Neural crest cell (in vitro differentiated cells): ENCODE measurements at places on chromosomes 2 and 18.

DNA sequence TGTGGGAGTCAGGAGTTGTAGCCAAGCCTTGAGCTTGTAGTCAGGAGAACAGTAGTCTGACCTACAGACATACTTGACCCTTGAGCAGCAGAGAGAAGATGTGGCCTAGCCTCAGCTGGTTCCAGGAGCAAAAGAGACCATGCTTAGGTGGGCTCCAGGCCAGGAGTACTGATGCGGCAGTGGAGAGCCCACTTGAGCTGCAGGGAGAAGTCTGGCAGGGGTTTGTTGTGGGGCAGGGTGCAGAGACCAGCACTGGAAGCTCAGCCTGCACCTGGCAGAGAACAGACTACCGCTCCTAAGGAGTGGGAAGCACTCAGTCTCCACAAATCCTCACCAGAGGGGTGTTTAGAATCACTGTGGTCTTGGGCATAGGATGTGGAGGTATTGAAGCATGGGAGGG, 197.9 kb downstream of the TPGS2 start:
- DNase-seq, result no peak

DNA sequence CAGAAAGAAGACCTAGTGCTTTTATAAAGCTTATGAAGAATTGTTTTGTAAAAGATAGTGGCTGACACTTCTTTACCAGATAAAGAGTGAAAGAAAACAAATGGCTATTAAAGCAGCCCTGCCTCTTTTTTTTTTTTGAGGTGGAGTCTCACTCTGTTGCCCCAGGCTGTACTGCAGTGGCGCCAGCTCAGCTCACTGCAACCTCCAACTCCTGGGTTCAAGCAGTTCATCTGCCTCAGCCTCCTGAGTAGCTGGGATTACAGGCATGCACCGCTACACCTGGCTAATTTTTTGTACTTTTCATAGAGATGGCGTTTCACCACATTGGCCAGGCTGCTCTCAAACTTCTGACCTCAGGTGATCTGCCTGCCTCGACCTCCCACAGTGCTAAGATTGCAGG, 12.9 kb downstream of the ARPC2 start:
- DNase-seq, result no peak

DNA sequence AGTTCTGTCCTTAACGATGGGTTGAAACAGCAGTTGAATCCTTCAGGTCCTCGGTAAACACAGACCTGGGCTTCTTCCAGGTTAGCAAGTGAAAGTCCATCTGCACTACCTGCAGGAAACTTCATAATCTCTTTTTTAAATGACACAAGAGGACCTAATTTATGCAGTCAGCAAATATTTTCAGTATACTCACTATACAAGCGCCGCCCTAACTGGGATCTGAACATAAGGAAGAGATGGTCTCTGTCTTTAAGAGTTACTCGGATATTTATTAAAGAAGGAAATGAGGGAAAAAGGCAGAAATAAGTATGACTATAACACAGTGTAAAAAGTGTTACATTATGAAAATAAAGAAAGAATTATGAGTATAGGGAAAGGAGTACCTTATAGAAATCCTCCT, 103.3 kb downstream of the NBAS start:
- DNase-seq, result no peak

- DNase-seq, result no peak
Observed at GRCh38 chr2:68052717-68053422, 9.9 kb downstream of the C1D start.

DNA sequence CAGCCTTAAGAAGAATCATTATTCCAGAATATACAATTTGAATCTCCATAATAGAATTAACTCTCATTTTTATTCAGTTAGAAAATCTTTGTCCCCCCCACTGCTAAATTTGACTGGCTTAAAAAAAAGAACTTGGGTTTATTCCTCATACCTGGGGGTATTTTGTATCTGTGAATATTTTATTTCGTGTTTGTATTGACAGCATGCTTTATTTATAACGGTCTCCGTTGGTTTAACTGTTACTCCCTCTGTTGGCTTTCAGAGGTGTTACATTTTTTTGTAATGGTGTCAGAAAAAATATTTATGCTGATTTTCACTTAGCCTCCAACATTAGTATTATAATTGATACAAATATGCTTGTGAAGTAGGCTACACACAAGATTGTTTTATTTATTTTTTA, 109.1 kb downstream of the HAUS1 start:
- DNase-seq, result no peak

DNA sequence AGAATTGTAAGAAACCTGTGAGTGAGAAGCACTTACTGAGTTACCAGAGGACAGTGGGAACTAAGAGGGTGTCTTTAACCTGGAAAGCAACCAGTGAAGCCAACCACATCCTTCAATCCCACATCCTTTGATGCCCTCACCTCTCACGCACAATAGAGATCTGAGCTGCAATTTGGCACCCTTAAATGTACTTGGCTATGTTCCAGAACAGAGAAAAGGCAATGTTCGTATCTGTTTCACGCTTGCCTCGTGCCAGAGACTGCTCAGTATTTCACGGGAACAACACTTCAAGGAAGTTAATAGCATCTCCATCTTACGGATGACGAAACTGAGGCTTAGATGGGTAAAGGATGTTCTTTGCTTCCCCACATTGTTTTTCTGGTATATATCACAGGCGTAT, 167.4 kb downstream of the DPP10 start:
- DNase-seq, result no peak

DNA sequence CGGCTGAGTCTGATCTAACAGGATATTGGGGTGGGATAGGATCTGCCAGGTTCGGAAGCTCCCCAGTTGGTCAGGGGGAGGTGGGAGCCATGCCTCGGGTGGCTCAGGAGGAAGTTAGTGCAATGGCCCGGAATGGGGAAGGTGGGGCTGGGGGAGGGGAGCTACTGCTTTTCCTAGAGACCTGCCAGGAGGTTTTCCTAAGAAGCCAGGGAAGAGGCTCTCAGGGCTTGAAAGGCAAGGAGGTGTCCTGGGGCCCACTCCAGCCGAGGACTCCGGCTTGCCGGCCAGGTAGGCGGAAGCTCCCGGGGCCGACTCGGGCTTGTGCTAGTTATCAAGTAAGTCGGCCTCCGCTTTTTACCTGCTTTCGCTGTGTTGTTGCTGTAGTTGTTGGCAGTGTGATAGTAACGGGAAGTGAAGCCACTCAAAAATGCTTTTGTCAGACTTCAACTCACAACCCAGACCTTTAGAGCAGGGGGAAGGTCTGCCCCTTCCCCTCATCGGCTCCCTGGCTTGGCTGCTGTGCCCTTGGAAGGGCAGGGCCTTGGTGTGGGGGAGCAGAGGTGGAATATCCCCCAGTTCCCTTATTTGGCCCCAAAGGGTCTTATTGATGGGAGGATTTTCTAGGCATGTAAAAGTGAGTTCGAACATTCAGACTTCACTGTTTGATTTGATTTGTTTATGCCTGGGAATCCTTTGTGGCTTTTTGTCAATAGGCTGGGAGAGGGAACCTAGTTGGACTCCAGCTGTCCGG, 5.4 kb downstream of the GDF7 start:
- DNase-seq, result no peak

DNA sequence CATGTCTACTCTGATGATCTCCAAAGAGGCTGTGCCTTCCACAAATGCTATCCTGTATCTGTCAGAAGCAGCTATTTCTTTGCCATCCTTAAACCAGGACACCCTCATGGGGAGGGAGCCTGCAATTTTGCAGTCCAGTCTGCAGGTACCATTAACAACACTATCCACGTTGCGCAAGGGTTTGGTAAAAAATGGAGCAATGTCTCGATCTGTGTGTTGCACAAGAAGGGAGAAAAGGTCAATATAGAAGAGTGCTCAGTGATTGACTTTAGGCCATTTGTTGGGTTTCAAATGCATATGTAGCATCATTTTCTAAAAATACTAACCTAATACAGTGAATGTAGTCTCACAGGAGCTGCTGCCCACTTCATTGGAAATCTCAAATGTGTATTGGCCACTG, 74.3 kb downstream of the TTN start:
- DNase-seq, result no peak
